Stimulated activated CD4-positive, alpha-beta T cell treated with anti-CD3 and anti-CD28 coated beads, Interleukin-4, amount 100 ng/mL, for 24 hours (primary cell): ENCODE measurements at places on chromosomes 5 and 9.
A peak's percentile ranks its signal among the peaks of the same experiment; 100 is the strongest.

- no peak for DNase-seq
Measured at GRCh38 chr9:73579823-73580222, 428.2 kb downstream of the ANXA1 start.

GRCh38 chr9:89374176-89374575 is 55.9 kb downstream of the SECISBP2 start:
- DNase-seq: no peak

DNA sequence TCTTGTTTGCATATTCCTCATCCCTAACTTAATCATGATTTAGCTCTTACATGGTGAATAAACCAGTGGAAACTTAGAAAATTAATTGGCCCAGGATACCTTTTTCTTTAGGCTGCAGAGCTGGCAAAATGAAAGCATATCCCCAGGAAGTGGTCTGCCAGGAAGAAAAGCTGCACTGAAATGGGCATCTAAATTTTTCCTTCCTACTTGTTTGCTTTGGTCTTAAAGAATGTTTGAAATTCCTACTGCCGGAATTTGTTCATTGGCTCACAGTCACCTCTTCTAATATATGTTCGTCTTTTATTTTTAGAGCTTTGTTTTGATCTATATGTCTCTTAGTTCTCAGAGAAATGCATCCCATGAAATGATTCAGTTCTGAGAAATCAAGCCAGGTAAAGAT is 113.2 kb upstream of the ELL2 start:
- DNase-seq: no peak

DNA sequence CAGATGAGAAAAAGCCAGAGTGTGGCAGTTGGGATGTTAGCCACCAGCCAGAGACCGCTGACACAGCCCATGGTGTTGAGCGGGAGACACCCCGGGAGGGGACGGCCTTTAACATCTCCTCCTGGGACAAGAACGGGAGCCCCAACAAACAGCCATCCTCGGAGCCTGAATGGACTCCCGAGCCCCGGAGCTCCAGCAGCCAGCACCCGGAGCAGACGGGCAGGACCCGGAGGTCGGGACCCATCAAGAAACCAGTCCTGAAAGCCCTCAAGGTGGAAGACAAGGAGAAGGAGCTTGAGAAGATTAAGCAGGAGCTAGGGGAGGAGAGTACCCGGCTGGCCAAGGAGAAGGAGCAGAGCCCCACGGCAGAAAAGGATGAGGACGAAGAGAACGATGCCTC is 28.0 kb upstream of the POMT1 start:
- DNase-seq: no peak

DNA sequence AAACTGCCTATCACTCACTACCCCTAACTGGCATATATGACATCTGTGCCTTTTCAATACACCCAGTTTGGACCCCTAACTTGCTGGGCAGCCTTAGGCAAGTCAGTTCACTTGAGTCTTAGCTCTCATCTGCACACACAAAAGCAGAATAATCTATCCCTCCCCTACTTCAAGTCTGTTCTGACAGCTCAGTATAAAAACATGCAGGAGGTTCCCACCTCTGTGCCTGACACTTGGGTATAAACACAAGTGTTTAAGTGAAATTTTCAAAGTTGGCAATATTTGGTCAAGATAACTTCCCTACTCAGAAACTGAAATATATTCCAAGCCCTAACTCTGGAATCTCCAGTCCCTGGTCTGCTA is 12.6 kb downstream of the HNRNPH1 start:
- no peak for DNase-seq

DNA sequence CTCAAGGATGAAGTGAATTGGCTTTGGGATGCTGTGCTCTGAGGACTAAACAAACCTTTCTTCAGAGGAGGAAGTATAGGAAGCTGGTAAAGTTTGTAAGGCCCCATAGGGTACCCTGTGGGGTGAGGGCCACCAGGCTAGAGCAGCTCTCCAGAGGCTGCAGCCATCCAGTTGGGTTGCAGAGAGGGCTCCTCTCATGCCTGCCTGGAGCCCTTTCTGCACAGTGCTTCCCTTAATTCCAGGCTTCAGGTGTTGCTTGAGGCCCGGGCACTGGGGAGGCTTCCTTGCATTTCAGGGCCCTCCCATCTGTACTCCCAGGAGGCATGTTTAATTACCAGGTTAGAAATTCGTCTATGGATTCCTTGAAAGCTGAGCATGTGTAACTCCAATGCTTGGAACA is 95.3 kb upstream of the FSTL4 start:
- no peak for DNase-seq

GRCh38 chr9:4497855-4498254 is 7.6 kb downstream of the SLC1A1 start:
- no peak for DNase-seq

- no peak for DNase-seq
Measured at GRCh38 chr5:152942633-152943336, 537.7 kb upstream of the NMUR2 start.

GRCh38 chr5:72366324-72366976 is 46.3 kb downstream of the PTCD2 start:
- DNase-seq: peak; percentile 23

DNA sequence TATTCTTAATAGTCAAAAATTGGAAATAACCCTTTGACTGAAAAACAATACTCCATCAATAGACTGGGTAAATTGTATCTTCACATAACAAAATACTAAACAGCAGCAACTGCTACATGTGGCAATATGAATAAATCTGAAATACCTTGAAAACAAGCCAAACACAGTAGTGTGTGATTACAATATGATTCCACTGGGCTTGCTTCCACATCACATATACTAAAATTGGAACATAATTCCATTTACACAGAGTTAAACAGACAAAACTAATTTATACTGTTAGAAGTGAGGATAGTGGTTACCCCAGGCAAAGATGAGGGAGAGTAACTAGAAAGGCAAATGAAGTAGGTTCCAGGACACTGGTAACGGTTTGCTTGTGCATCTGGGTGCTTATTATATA is 20.4 kb downstream of the FNIP1 start:
- DNase-seq: no peak

- DNase-seq: no peak
Measured at GRCh38 chr5:135823881-135824280, 10.6 kb upstream of the SLC25A48 start.

DNA sequence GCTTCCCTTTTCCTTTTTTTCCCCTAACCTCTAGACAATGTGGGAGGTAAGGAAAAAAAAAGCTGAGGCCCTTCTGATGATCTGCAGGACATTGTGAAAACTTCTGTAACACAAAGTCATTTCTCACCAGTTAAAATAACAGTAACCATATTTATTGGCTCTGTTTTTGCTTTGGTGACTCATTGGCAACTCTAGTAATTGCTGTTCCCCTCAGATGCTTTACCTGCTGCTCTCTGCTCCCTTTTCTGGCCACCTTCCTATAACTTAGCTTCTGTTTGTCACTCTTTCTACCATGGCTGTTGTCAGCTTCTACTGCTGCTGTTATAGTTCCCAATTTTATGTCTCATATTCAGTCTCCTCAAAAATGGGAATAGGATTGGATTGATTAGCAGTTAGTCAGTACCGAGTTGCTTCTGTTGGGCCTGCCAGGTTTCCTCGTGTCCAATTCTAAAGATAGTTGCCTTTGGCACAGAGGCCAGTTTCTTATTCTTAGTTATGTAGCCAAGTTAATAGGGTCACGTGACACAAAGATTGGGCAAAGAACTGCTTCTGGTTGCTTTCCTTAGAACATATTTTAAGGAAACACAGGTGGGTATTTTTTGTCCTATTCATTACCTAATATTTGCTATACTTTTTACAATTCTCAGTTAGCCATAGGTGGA is 16.8 kb downstream of the SCAMP1 start:
- no peak for DNase-seq

GRCh38 chr5:757346-757930 is 27.1 kb downstream of the ZDHHC11B start:
- DNase-seq: no peak

DNA sequence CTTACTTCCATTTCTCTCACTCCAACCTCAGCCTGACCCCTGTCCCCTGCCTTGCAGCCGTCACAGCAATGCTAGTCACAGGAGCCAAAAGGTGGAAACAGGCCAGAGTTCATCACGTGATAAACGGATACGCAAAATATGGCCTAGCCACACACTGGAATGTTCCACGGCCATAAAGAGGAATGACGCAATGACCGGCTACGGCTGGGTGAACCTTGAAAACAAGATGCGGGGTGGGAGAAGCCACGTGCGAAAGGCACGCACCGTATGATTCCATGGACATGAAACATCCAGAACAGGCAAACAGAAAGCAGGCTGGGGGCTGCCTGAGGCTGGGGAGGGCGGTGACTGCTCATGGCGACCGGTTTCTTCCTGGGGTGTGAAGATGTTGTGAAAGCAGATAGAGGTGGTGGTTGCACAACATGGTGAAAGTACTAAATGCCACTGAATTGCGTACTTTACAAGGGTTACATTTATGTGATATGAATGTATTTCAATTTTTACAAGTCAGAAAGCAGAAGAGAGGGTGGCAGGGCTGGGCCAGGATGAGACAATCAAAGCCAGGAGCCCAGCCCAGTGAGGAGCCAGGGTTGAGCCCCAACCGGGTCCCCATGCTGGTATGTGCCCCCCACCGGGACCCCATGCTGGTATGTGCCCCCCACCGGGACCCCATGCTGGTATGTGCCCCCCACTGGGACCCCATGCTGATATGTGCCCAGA is 117.8 kb upstream of the SARDH start:
- DNase-seq: no peak

GRCh38 chr5:83000428-83000827 is 76.8 kb downstream of the TMEM167A start:
- no peak for DNase-seq

- no peak for DNase-seq
Measured at GRCh38 chr5:171629628-171630349, 155.8 kb upstream of the SMIM23 start.

DNA sequence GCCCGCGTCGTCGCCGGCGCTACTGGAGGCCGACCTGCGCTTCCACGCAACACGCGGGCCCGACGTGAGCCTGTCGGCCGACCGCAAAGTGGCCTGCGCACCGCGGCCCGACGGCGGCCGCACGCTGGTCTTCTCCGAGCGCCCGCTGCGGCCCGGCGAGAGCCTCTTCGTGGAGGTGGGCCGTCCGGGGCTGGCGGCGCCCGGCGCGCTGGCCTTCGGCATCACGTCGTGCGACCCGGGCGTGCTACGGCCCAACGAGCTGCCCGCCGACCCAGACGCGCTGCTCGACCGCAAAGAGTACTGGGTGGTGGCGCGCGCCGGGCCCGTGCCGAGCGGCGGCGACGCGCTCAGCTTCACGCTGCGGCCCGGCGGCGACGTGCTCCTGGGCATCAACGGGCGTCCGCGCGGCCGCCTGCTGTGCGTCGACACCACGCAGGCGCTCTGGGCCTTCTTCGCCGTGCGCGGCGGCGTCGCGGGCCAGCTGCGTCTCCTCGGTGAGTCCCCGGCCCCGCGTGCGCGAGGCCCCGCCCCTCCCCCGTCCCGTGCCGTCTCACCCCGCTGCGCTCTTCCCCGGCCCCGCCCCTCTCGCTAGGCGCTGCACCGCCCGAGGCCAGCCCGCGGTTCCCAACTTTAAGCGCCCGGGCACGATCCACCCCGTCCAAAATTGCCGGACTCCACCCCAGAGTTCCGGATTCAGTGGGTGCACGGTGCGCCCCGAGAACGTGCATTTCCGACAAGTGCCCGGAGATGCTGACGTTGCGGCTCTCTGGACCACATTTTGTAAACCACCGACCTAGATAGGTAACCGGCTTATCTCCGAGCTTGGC is 42.8 kb downstream of the NEURL1B start:
- peak; percentile 59 for DNase-seq

DNA sequence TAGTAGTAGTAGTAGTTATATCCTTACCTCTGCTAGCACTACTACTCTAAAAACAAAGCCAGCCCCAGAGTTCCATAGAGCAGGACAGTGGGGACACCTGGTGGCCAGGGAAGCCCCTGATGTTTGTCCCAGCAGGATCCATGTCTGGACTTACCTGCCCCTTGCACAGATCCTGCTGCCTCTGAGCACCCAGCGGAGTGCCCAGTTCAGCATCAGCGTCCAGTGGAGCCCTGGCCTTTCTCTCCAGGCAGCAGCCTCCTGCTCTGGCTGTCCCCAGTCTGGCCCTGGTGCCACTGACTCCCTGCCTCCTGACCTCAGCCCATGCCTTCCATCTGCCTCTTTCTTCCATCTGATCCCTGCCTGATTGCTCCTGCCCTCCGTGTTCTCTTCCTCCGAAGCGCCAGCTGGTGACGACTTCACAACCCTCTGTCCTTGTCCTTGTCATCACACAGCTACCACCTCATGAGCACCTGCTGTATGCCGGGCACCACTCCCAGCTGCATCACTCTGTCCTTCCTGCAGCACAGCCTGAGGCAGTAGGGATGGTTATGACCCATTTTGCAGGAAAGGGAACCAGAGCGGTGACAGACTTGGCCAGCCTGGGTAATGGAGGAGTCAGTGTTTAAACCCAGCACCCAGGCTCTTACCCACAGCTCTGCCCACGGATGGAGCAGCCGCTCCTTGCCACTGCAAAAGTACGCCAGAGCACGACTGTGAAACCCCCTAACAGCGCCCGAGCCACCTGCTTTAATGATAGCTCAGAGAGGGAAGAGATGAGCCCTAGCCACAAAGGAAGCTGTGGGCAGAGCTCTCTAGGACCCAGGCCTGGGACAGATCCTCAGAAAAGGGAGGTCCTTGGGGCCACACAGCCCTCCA is 11.5 kb downstream of the SARDH start:
- DNase-seq: peak; percentile 67

DNA sequence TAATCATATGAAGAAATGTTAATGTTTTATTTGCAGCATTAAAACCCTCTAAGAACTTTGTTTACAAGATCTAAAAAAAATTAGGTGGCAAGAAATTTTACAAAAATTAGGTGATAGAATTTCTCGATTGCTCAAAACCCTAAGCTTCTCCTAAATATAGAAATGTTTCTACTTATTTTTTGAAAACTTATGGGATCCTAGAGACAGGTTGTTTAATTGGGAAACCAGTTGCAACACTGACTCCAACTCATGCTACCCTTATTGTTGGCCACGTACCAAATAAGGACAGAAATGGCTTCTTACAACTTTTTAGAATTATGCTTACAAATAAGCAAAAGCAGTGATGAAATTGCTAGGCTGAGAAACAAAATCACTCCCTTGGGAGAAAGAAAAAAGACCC is 531.1 kb downstream of the PDE4D start:
- DNase-seq: no peak

DNA sequence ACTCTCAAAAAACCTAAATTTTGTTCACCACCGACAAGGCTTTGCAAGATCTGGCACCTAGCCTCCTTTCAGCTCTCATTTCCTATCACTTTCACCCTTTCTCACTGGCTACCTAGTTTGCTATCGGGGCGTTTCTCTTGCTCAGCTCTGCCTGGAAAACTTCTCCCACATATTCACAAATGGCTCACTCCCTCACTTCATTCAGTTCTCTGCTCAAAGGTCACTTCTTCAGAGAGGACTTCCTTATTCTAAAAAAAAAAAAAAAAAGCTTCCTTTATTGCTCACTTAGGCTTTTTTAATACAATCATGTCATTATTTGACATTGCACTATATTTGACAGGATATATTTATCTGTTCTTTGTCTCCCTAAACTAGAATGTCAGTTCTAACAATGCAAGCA is 2.1 kb upstream of the SLC25A46 start:
- no peak for DNase-seq

DNA sequence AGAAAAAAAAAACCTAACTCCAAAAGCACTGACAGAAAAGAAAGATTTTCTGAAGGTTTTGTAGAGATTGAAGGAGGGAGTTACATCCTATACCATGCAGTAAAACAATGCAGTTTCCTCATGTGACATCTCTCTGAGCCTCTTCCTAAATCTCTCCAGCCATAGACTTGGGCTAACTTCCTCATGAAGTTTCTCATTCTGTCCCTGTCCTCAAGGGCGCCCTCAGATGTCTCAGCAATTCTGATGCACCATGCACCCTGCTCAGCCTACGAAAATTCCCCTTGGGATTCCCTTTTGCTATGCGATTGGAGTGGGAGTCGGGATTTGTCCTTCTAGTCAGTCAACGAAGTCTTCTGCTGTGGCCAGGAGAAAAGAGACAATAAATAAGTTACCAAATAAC is 68.9 kb downstream of the FAT2 start:
- DNase-seq: no peak
